ENCODE measurements at places on chromosomes 7 and 10.

DNA sequence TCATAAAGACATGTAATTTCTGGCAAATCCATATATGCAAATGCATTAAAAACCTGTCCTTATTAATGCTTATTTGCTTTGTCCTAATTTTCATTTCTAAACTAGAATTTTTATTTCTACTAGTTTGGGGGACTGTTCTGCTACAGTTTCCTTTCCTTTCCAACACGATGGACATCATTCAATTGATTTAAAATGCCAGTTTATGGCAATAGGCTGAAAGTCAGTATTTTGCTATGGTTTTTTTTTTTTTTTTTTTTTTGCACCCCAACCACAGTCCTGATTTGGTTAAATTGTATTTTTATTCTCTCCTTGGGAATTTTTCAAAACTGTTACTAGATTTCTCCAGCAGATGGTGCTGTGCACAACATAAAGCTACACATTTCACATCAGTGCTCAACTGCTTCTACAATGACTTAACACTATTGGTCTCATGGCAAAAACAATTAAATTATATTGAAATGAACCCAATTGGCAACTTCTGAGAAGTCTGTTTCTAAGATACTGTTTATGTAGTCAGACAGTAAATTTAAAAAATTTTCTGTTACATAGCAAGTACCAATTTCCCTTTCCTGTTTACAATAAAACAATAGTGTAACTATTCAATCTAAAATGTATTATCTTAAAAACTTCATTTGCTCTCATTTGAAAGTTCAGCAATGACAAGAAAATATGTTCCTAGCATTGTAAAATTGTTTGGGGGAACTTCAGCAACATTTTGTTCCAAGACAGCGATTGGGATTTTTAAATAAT lies 193.8 kb upstream of the CCDC6 start:
- DNase-seq: peak; percentile 75

DNA sequence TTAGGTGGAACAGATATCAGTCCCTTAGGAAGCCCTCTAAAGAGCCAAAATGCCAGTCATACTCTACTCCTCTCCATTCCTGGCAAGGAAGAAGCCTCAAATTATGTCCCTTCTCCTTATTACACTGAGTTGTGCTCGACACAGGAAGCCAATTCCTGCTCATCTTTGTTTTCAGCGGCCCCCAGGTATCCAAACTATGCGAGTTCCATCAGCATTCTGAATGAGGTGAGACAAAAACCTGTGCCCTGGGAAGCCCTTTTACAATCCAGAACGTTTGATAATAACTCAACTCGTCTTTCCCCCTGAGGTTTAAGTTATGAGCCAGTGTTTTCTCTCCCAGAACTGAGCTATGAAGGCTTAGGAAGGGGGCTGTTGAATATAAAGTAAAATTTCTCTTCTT lies 580.5 kb downstream of the NXPH1 start:
- DNase-seq: no peak

GRCh38 chr7:149887311-149887710 lies 13.5 kb downstream of the ATP6V0E2 start:
- no peak for DNase-seq

GRCh38 chr10:104630731-104631130 lies 10.4 kb upstream of the SORCS3 start:
- DNase-seq: no peak

GRCh38 chr7:17401791-17402627 lies 103.6 kb downstream of the AHR start:
- DNase-seq: no peak

GRCh38 chr7:83934118-83934734 lies 260.4 kb downstream of the SEMA3A start:
- no peak for DNase-seq

DNA sequence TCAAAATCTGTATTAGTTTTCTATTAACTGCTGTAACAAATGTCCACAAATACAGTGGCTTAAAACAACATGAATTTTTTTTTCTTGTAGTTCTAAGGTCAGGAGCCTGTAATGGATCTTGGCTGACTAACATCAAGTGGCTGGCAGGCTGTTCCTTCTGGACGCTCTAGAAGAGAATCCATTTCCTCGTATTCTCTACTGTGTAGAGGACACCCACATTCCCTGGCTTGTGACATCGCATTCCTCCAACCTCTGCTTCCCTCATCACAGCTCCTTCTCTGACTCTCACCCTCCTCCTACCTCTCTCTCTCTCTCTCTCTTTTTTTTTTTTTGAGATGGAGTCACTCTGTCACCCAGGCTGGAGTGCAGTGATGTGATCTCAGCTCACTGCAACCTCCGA lies 4.8 kb upstream of the CALHM1 start:
- DNase-seq: no peak

- DNase-seq: no peak
Observed at GRCh38 chr7:139075871-139076686, 33.4 kb downstream of the ZC3HAV1 start.

DNA sequence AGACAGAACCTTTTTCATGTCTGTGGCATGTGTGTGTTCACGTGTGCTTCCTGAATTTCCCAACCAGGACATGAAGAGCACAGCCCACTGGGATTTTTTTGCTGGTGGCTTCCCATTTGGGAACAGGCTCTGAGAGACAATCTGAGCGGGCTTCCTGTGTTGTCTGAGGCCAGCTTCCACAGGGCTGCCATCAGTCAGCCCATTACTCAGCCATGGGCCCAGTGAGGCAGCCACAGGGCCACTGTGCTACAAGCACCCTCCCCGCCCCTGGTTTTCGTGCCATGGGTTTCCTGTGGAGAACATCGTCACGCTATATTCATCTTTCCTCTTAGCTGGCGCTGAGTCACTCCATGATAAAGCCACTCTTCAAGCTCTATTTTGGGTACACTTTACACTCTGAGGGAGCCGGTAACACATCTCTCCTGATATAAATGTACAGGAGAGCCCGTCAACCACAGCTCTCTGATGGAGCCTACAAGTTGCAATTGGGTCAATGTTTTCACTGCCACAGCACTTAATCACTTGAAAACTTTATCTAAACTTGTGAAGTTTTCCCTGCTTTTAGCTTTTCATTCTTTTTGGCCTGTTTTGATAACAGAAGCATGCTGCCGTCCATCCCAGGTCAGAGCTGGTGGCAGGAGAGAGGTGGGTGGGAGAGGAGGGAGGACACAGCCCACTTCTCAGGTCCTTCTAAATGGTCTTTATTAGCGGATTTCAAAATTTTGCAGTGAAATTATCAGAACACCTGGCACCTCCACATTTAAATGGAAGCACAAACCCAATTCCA lies 96.9 kb downstream of the HIPK2 start:
- peak; percentile 77 for DNase-seq

GRCh38 chr10:115846528-115846927 lies 426.5 kb downstream of the GFRA1 start:
- no peak for DNase-seq

GRCh38 chr7:115087437-115087836 lies 165.5 kb downstream of the MDFIC start:
- no peak for DNase-seq

GRCh38 chr7:155003092-155003375 lies at the start of gene PAXIP1:
PAXIP1 (minus strand) TSS chr7:155003124; CDS start chr7:155002929, 195 bp downstream.
- DNase-seq: peak; percentile 67

GRCh38 chr7:96903906-96904305 lies 101.4 kb upstream of the DLX6 start:
- DNase-seq: no peak

GRCh38 chr10:3723766-3724165 lies 61.2 kb downstream of the KLF6 start:
- DNase-seq: no peak

GRCh38 chr10:7585228-7585627 lies 81.5 kb downstream of the ITIH5 start:
- no peak for DNase-seq
